CD4-positive, CD25-positive, alpha-beta regulatory T cell (primary cell): ENCODE measurements at places on chromosomes 12 and 14.
A peak's percentile ranks its signal among the peaks of the same experiment; 100 is the strongest.

- DNase-seq, result peak; percentile 77
Observed at GRCh38 chr14:100640471-100641273, 53.5 kb upstream of the BEGAIN start.

DNA sequence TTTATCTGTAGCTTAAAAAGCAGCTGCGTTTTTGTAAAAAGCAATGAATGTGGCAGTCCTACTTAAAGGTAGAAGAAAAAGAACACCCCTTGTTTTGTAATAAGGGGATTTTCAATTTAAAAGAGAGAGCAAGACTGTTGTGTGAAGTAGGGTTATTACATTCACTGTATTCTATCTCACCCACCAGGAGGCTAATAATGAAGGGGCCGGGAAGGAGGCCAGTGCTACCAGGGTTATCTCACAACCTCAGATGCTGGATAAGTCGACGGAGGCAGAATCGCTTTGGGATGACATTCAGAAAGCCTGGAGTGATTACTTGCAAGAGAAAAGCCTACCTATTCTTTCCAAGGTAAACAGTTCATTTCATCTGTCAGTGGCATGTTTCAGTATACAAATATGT is 97.7 kb downstream of the RMST start:
- no peak for DNase-seq

DNA sequence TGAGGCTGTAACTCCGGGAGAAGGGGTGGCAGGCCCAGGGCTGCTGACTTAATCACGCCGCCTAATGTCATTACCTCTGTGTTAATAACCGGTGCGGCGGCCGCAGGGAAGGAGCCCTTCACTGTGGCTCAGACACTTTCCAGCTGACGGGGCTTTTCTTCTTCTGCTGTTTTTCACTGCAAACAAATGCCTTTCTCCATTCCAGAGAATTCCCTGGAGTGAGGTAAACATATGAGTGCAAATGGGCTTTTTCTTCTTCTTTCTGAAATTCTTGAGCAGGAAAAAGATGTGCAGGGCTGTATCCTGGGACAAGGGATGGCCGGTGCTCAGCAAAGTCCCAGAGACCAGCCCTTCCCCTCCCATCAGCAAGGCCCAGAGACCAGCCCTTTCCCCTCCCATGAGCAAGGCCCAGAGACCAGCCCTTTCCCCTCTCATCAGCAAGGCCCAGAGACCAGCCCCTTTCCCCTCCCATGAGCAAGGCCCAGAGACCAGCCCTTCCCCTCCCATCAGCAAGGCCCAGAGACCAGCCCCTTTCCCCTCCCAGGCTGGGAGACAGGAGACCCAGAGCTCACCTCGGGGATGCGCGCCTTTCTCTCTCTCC is 33.4 kb upstream of the FAM181A start:
- DNase-seq, result no peak

GRCh38 chr14:68182492-68182891 is 362.9 kb downstream of the RAD51B start:
- peak; percentile 9 for DNase-seq

GRCh38 chr12:44542716-44543115 is 333.4 kb downstream of the NELL2 start:
- no peak for DNase-seq

DNA sequence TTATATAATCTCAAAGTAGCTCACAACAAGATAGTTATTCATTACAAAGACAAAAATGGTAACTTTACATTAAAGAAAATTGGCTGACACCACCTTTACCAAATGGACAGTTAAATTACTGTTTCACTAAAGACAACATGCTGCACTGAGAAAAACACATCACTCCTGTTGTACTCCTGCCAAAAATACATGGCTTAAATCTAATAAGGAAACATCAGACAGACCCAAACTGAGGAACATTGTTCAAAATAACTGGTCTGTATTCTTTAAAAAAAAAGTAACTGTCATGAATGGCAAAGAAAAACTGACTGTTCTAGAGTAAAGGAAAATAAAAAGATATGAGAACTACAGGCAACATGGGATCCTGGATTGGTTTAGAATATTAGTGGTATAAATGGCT is 151.3 kb upstream of the DCN start:
- no peak for DNase-seq

GRCh38 chr12:94297876-94298505 is 149.6 kb downstream of the PLXNC1 start:
- DNase-seq, result no peak

GRCh38 chr12:78672033-78672432 is 192.5 kb upstream of the SYT1 start:
- DNase-seq, result no peak

DNA sequence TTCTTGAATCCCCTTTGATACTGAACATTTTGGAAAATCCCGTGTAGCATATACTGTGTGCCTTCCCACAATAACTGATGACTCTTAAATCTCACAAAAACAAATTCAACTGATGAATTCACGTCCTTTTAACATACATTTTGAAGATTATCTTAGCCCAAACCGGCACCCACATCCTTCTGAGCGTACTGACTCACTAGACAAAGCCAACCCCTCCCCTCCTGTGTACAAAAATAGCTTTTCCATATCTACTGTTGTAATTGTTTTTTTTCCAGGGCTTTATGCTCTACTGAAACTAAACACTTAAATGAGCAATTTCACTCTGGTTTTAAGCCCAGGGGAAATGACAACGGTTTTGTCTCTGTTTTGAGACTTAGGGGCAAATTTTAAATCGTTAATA is 109.4 kb upstream of the ATF7IP start:
- peak; percentile 59 for DNase-seq

GRCh38 chr12:24223926-24224325 is 274.5 kb upstream of the SOX5 start:
- DNase-seq, result no peak

- no peak for DNase-seq
Observed at GRCh38 chr12:89327486-89328094, 24.7 kb downstream of the DUSP6 start.

- DNase-seq, result no peak
Observed at GRCh38 chr12:69589082-69589481, 3.8 kb downstream of the CCT2 start.

GRCh38 chr14:72889366-72889765 is 4.5 kb downstream of the DPF3 start:
- no peak for DNase-seq

DNA sequence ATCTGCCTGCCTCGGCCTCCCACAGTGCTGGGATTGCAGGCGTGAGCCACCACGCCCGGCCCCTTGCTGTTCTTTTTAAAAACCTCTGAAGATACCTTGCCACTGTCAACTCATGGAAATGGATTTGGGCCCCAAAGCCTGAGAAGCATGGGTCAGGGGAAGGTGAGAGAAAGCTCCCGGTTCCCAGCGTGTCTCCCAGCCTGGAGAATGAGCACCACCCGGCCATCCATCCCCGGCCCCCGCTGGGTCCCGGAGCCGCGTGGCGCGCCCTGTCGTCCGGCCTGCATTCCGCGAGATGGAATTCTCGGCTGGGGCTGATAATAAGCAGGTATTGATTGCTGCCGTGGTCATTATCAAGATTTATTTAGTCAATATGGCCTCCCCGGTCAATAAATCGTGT is 126.5 kb upstream of the MYL2 start:
- no peak for DNase-seq

DNA sequence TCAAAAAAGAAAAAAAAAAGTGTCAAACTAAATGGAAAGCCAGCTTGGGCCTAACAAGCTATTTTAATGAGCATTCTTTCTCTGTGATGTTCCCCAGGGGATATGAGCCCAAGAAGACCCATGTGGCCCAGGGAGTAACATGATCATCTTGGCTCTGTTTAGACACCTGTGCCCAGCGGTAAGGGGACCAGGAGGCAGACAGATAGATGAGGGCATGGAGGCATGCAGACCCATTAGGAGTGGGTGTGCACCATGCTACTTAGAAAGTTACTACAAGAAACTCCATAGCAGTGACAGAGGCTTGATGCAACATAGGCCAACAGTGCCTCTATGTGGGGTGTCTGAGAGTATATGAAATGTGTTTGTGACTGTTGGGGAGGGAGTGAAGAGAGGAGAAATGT is 3.1 kb upstream of the CREBL2 start:
- DNase-seq, result no peak

DNA sequence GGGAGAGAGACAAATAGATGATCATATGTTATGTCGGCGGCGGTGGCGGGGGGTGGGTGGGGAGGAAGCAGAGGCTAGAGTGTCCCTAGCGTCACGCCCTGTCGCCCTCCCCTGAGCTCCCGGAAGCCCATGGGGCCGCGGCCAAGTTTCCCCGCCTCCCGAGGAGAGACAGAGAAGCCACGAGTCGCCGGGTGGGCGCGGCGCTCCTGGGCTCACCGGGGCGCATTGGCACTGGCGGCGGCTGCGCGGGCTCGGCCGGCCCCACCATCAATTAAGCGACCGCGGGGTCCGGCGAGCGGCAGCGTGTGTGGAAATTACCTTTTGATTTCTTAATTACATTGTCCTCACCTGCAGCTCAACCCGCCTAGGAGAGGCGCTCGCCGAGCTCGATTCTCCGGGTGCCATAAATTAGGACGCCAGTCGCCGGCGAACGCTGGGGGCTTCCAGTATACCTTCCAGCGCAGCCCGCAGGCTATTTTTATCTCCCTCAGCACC is 119.9 kb upstream of the LHX5 start:
- DNase-seq, result no peak

GRCh38 chr14:20732477-20732876 is 13.2 kb upstream of the EDDM3A start:
- DNase-seq, result no peak
